ENCODE measurements at places on chromosomes 16 and 17.

GRCh38 chr17:32256012-32256700 is 9.5 kb upstream of the RHBDL3 start:
- DNase-seq: no peak

- no peak for DNase-seq
Measured at GRCh38 chr17:39231591-39232551, 6.1 kb upstream of the STAC2 start.

GRCh38 chr16:55364811-55365210 is 40.8 kb downstream of the IRX6 start:
- no peak for DNase-seq

- DNase-seq: no peak
Measured at GRCh38 chr17:61955619-61956018, 27.8 kb upstream of the INTS2 start.

DNA sequence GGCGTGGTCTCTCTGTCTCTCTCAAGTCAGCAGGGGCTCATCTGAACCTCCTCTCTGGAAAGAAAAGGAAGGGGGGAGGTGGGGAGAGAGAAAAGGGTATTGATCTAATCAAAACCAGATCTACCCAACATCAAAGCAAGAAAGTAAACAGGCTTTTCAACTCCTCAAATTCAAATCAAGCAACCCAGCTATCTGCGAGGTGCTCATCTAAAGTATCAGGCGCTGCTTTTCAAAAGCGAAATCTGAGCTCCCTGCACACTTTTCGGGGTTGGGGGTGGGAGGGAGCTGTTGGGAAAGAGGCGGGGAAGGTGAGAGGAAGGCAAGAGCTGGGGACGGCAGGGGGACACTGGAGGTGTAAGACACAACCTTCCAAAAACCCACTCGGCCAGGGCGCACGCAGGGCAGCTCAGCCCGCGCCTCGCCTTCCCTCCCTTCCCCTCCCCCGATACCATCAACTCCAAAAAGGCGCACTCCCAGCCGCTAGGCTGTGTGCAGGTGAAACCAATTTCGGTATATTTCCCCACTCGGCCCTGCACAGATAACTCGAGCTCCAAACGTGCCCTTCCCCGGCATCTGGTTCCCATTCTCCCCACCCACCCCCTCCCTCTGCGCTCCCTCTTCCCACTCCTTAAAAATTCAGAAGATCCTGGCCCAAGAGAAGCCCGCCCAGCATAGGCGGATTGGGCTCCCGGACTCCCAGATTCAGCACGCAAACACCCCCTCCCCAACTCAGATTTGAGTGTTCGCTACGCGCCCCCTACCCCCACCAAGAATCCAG is 2.6 kb downstream of the AXIN2 start:
- no peak for DNase-seq

DNA sequence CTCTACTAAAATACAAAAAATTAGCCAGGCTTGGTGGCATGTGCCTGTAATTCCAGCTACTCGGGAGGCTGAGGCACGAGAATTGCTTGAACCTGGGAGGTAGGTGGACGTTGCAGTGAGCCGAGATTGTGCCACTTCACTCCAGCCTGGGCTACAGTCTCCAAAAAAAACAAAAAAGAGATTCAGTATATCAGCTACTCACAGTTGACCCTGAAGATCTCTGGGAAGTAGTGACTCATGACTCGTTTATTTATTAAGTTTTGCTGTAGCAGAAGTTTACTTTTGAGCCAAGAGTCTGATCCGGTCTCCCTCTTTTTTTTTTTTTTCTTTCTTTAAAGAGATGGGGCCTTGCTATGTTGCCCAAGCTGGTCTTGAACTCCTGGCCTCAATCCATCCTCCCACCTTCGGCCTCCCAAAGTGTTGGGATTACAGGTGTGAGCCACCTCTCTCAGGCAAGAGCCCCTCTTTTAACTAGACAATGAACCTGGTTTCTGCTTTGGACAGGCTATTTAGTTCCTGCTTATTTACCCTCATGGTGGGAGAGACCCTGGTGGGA is 4.4 kb downstream of the MVP start:
- no peak for DNase-seq

DNA sequence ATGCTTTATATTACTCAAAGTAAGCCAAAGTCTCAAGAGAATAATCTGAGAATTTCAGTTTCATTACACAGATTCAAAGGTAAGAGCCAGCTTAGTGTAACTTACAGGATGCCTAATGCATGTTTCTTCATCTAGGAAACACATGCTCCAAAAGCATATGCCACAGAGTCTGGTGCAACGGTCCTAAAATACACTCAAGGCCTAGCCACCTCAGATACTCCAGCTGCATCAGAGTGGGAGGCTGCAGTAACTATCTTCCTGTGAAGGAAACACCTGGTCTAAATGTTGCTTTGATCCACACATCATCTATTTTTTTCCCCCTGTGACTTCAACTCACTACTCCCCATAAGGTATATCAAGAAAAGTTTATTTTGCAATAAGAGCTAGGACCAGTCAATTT is 51.6 kb upstream of the CORO6 start:
- DNase-seq: no peak

DNA sequence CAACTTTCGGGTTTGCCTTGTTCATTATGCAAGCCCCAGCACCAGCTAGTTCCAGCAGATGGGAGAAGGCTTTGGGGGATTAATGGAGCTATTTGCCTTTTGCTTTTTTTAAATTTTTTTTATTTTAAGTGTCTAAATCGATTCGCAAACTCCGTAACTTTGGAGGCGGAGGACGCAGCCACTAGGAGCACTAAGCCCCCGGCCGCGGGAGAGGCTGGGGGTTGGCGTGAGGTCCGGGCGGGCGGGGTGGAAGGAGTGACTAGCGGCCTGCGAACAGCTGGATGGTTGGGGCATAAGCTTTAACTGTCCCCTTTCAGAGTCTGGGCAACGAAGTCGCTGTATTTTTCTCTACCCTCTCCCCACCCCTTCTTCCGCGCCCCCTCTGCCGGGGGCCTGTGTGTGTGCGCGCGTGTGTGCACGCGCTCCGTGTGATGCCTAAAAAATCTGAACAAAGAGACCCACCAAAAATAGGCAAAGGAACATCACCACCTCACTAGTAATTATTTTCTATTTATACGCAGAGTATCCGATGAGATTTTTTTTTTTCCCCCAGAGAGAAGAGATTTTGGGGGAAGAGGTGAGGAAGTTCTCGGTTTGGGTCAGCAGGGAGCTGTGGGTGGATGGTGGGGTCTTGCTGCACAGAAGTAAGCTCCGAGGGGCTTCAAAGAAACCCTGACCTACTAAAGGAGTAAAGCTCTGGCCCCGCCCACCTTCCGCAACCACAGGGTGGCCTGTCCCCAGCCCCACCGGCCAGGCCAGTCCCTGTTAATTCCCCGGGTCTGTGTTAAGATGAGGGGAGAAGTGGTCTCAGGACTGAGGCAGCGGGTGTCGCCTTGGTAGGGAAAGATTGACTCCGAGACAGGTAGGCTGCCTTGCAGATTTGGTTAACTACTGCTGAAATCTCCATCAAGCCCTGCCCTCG is 2.3 kb downstream of the SHISA9 start:
- no peak for DNase-seq

- DNase-seq: peak; percentile 81
Measured at GRCh38 chr16:11024333-11025053, 80.1 kb downstream of the CLEC16A start.

GRCh38 chr16:24367186-24367710 is 111.1 kb downstream of the CACNG3 start:
- no peak for DNase-seq

DNA sequence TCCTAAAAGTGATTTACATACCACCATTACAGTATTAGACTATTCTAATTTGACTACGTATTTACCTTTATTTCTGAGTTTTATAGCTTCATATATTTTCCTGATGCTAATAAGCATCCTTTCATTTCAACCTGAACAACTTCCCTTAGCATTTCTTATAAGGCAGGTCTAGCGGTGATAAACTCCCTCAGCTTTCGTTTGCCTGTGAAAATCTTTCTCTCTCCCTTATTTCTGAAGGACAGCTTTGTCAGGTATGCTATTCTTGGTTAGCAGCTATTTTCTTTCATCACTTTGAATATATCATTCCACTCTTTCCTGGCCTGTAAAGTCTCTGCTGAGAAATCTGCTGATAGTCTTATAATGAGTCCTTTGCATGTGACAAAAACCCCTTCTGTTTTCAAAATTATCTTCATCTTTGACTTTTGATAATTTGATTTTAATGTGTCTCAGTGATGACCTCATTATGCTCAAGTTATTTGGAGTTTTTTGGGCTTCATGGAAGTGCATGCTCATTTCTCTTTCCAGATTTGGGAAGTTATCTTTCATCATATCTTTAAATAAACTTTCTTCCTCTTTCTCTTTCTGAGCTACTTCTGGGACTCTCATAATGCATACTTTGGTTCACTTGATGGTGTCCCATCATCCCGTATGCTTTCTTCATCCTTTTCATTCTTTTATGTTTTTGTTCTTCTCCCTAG is 285.4 kb upstream of the PMFBP1 start:
- no peak for DNase-seq

DNA sequence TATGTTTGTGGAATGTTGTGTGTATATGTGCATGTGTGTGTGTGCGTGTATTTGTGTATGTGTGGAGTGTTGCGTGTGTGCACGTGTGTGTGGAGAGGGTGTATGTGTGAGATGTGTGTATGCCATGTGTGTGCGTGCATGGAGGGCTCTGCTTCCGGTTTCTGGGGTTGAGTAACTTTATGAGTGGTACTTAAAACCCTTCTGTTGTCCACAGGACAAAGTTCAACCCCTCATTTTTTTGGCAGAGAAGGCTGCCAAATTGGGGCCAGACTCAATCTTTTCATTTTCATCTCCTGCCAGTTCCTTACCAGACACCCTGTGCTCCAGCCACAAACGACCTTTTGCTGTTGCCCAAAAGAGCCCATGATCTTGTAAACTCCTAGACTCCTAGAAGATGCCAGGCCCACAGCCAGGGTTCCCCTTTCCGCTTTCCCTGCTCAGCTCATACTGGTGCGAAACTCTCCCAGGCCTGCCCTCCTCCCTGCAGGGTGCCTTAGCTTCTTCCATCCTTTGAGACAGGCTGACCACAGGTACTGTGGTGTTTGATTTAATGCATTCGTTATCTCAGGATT is 100.2 kb downstream of the CMIP start:
- no peak for DNase-seq

DNA sequence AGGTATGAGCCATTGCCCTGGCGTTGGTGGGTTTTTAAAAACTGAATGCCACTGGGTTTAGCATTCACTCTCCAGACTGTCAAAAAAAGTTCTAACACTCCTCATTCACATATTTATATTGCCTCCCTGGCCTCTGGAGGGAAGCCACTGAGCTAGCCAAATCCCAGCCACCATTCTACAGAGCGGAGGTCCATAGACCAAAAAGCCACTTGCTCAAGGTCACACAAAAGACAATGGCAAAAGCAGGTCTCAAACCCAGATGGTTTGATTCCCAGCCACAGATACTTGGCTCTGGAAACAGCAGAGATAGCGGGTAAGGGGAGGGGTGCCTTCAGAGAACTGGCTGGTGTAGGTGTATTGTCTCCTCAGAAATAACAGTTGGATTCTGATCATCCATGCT is 18.0 kb upstream of the CDIPT start:
- DNase-seq: peak; percentile 38

DNA sequence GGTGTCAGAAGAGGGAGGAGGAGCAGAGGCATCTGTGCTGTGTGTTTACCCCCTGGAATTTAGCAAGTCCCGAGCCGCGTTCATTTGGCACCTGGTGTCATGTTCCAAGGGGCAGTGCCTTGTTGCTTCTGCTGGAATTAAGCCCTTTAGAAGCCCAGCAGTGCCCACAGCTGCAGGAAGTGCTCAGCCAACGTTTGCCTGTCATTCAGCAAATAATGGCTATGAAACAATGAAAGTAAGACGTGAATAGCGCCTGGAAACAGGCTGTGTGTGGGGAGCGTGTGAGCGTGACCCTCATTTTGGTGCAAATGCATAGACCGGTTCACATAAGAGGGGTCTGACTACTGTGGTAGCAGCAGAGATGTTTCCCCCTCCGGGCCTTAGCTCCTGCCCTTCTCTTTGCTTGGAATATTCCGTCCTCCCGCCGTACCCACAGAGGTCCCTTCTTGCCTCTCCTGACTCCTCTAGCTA is 5.8 kb upstream of the ATP2C2 start:
- DNase-seq: no peak

GRCh38 chr17:35683591-35683990 is 47.8 kb upstream of the RASL10B start:
- no peak for DNase-seq

DNA sequence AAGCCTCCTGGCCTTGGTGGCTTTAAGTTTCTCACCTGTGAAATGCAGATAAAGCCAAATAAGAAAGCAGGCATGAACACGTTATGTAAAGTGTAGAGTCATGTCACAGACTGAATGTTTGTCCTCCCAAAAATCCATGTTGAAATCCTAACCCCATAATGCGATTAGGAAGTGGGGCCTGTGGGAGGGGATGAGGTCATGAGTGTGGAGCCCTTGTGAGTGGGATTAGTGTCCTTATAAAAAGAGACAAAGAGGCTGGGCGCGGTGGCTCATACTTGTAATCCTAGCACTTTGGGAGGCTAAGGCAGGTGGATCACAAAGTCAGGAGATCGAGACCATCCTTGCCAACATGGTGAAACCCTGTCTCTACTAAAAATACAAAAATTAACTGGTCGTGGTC is 19.5 kb upstream of the C16orf78 start:
- no peak for DNase-seq

- no peak for DNase-seq
Measured at GRCh38 chr17:12730931-12731521, 58.3 kb upstream of the ARHGAP44 start.

DNA sequence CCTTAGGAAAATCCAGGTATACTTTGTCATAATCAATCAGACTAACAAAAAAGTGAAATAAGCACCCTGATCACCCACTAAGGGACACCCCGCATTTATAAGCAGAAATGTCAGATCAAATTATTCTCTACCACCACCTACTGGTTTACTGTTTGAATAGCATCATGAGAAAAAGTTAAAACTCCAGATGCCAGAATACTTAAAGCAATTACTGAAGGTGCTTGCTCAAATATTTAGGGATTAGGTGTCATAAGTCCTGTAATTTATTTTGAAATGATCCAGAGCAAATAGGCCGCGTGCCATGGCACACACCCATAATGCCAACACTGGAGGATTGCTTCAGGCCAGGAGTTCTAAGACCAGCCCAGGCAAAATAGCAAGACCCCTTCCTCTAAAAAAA is 2.3 kb downstream of the TOP2A start:
- peak; percentile 38 for DNase-seq

DNA sequence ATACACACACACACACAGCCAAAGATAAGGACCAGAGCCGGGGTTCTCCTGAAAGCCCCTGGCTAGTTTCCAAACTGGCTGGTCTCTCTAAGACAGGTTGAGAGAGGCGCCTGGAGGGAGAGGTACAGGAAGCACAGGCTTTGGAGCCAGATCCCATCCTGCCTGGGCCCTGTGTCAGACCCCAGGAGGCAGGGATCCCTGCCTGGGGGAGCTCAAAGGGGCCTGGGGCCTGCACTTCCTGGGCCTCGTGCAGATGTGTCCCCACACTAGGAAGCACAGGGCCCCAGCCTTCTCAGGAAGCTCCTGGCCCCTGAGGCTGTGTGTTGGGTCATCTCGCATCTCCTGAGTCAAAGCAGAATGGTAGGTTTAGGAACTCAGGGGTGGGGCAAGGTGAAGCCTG is 16.0 kb downstream of the SLC5A10 start:
- no peak for DNase-seq

GRCh38 chr16:56274369-56274768 is 83.1 kb downstream of the GNAO1 start:
- no peak for DNase-seq
